ENCODE measurements at places on chromosomes 12 and 14.

GRCh38 chr14:62734831-62735230, 310.4 kb downstream of the KCNH5 start:
- DNase-seq = no peak

- no peak for DNase-seq
Observed at GRCh38 chr12:12720672-12721161, 3.5 kb downstream of the CDKN1B start.

GRCh38 chr14:64806202-64806861, 73.4 kb downstream of the SPTB start:
- DNase-seq = no peak

DNA sequence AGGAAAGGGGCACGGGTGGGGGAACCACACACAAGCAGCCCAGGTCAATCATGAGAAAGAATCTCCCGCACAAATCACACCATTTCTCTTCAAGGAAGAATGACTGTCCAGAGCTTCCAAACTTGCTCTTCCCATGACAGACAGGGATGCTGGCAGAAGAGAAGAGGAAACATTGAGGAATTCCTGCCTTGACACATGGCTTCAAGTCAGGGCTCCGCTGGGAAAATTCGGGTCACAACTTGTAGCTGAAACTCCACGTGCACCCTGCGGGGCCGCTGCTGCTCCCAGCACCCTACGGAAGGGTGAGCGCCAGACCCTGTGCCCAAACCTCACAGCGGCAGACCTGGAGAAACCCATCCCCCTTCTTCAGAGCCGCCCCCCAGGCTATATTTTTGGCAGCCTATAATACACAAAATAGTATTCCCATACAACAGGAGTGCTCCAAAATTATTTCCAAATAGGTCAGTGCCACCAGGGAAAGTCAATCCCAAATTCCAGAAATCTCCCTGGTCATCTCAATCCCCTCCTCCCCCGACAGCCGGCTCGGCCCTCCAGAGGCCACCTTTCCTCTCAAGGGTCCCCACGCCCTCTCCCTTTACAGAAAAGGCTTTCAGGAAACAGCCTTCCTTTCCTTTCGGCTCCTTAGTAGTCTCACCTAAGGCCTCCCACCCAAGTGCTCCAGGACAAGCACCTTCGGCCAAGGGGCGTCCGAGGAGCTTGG, 1.3 kb downstream of the TMEM132D start:
- DNase-seq = no peak

DNA sequence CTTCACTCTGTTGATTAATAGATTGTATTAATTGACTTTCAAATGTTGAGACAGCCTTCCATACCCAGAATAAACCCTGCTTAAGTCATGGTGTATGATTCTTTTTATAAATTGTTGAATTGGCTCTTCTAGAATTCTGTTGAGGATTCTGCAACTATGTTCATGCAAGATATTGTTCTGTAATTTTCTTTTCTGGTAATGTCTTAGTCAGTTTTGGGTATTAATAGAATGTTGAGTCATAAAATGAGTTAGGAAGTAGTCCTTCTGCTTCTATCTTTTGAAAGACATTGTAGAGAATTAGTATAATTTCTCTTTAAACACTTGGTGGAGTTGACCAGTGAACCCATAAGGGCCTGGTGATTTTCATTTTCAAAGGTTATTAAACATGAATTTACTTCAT, 958.9 kb downstream of the LRFN5 start:
- no peak for DNase-seq

DNA sequence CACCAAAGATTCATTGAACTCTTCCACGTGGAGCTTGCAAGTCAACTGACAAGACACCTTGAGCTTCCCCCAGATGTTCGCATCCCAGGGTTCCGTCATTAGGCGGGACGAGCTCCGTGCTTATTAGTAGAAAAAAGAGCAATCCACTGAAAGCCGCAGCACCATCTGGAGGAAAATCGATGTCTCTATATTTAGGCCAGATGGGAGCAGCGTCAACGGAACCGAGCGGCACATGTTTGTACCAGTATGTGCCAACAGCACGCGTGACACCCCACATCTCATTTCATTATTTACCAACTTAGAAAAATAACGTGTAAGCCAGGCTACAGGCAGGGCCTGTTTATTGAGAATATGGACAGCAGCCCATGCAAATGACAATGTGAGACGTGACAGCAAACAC, 45.8 kb upstream of the TMEM132D start:
- DNase-seq = no peak

DNA sequence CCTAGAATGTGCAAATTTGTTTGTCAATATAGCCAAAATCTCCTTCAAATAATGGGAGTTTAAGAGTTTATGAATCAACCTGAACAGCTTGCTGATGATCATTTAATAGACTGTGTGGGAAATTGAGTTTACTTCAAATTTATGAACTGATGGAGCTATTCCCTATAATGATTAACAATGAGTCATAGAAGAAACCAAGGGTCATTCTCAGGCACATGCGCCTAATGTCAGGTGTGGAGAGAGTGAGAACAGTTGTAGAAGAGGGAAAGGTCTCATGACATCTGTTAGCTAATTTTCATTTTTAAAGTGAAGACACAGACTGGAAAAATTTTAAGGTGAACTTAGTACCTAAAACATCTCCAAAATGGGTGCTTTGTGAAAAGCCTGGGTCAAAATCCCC, 191.8 kb downstream of the BMP4 start:
- no peak for DNase-seq

- no peak for DNase-seq
Observed at GRCh38 chr12:116196752-116197718, 80.5 kb downstream of the MED13L start.

- DNase-seq = no peak
Observed at GRCh38 chr12:1313906-1314305, 280.5 kb downstream of the FBXL14 start.

DNA sequence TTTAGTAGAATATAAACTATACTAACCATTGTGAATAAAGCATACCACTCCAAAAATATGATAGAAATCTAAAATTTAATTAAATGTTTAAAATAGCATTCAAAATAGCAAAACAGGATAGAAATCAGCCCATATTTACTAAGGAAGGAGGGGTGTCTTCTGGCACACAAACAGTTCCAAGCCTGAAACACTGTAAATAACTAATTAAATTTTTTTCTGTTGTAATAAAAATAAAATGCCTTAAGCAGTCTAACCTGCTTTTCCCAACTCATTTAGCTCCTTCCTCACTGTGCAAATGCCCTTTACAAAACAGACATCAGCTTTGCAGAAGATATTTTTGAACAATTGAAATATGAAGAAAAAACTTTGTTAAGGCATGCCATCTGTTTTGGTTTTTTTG, 707.1 kb upstream of the USP15 start:
- DNase-seq = no peak

DNA sequence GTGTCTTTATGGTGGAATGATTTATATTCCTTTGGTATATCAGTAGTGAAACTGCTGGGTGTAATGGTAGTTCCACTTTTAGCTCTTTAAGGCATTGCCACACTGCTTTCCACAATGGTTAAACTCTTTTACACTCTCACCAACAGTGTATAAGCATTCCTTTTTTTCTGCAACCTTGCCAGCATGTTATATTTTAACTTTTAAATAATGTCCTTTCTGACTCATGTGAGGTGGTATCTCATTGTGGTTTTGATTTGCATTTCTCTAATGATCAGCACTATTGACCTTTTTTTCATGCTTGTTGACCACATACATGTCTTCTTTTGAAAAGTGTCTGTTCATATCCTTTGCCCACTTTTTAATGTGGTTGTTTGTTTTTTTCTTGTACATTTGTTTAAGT, 142.5 kb downstream of the MSRB3 start:
- no peak for DNase-seq

DNA sequence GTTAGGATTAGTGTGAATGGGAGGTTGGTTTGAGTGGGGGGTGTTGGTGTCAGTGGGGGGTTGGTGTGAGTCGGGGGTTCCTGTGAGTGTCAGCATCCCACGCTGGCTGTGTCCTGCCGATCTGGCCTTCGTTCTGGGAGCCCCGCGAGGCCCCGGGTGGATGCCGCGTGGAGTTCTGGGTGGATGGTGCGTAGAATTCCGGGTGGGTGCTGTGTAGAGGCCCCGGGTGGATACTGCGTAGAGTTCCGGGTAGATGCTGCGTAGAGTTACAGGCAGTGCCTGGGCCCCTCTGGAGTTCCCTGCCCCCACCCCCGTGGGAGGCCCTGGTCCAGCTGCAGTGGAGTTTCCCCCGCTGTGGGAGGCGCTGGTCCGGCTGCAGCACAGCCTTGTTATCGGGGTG, 8.7 kb downstream of the NOC4L start:
- DNase-seq = no peak

DNA sequence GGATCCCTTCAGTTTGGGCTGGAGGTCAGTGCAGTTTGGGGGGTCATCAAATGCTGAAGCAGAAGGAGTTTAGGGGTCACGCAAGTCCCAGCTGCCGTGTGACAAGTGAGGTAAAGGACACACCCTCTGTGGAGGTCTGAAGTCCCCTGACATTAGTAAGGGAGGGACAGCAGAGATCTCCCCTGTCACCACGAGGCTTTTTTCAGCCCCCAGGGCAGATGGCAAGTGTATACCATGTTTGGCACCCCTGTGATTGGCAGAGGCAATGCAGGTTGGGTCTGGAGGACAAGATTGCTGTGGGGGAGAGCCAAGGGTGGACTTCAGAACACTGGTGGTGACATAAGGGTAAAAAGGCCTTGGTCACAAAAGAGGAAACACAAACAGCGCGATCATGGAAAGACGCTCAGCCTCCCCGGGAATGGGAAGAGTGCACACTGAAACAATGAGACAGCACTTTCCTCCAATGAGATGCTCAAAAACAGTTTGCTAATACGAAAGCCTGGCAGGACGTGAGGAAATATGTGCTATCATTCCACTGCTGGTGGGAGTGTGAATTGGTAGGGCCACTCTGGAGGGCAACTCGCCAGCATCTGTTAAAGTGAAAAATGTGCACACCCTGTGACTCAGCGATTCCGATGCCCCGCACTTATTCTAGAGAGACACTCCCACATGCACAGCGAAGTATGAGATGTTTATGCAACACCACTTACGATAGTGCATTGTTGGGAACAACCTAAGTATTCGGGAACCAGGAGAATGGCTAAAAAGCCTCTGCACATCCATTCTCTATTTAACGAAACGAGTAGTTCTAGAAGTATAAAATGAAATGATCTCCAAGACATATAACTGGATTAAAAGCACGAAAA, 14.4 kb upstream of the CD27 start:
- DNase-seq = no peak

DNA sequence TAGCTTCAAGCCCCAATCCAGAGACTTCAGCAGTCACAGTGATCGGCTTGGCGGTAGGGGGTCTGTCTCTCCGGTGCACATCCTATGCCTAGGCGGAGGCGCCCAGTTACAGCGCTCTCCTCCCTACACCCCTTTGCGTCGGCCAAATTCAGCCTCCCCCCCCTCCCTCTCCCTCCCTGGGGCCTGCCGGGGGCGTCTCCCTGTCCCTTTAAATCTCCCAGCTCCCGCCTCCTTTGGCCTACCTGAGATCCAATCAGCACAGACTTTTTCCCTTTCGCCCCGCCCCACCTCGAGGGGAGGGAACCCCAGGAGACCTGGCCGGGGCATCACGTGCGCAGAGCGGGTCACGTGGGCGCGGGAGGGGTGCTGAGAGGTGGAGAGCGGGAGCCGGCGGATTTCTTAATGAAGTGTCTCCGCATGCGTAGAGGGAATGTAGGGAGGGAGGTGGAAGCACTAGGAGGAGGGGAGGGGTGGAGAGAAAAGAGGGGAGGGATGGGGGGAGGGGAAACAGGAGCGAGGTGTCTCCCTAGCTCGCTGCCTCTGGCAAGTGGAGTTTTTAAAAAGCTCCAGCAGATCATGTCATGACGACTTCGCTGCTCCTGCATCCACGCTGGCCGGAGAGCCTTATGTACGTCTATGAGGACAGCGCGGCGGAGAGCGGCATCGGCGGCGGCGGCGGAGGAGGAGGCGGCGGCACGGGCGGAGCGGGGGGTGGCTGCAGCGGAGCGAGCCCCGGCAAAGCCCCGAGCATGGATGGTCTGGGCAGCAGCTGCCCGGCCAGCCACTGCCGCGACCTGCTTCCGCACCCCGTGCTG, at the start of gene HOXC13:
Gene HOXC13, plus strand, starts transcription at position 506 of the 815 bp plus-strand sequence. Its CDS starts 76 bp downstream, at position 582.
- peak; percentile 27 for DNase-seq

GRCh38 chr14:91985008-91985407, 37.5 kb upstream of the FBLN5 start:
- DNase-seq = no peak

DNA sequence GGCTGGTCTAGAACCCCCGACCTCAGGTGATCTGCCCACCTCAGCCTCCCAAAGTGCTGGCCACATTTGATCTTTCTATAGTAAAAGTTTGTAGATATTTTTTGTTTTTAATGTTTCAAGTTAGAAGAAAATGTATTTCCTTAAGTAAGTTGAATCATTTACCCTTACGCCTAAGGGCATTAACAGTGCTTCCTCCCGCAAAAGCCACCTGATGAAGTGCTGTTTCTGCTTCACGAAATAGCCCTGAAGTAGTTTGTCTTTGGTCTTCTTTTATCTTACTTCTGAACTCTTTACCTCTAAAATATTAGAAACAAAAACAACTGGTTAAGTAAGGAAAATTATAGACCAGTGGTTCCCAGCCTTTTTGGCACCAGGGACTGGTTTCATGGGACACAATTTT, 22.7 kb downstream of the PAWR start:
- no peak for DNase-seq

DNA sequence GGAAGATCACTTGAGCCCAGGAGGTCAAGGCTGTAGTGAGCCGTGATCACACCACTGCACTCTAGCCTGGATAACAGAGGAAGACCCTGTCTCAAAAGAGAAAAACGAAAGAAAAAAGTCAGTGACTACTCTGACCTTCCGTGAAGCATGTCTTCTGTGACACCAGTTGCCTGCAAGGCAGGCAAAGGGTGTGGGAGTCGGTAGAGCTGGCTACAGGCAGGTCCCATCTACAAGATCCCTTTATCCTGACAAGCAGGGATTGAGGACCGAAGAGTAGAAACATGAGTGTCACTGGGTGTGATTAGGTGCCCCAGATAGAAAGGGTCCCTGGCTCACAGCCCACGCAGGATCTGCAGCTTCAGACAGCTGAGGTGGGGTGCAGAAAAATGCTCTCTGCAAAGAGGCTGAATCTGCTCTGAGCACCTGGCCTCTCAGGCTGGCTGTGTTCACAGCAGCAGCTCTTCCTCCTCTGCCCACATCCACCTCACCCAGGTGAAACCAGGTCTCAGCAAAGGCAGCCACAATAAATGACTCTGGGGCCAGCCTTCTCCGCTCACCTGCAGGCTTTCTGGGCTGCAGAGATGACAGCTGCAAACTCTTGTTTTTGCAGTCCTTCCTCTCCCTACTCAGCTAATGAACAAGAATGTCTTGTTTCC, 28.6 kb upstream of the HSP90B1 start:
- DNase-seq = no peak

DNA sequence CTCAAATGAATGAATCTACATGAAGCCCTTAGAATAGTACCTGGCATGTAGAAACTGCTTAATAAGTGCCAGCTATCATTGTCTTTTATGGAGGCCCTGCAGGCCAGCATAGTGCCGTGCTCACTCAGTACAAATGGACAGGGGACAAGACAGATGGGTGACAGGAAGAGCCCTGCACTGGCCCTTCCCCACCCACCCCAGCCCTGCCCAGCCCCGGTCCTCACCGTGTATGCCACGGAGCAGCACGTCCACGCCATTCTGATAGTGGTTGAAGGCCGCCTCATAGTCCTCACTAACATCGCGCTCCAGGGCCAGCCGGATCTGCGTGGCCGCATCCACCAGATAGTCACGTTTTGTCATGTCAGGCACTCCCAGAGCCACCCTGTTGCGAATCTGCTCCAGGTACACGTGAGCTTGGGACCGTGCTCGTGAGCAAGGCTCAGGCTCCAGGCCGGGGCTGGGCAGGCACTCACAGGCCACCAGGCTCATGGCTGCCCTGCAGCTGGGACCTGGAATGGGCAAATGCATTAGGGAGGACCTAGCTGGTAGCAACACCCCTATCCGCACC, 1.9 kb downstream of the RPS6KL1 start:
- no peak for DNase-seq

Measured in stimulated activated CD8-positive, alpha-beta memory T cell treated with anti-CD3 and anti-CD28 coated beads, Interleukin-7, amount 100 ng/mL, for 24 hours (primary cell).